ENCODE measurements at places on chromosomes 3 and 15.

GRCh38 chr15:62165793-62166375, 799 bp upstream of the C2CD4B start:
- DNase-seq = no peak

- DNase-seq = no peak
Observed at GRCh38 chr3:149243540-149243939, 21.9 kb upstream of the CP start.

DNA sequence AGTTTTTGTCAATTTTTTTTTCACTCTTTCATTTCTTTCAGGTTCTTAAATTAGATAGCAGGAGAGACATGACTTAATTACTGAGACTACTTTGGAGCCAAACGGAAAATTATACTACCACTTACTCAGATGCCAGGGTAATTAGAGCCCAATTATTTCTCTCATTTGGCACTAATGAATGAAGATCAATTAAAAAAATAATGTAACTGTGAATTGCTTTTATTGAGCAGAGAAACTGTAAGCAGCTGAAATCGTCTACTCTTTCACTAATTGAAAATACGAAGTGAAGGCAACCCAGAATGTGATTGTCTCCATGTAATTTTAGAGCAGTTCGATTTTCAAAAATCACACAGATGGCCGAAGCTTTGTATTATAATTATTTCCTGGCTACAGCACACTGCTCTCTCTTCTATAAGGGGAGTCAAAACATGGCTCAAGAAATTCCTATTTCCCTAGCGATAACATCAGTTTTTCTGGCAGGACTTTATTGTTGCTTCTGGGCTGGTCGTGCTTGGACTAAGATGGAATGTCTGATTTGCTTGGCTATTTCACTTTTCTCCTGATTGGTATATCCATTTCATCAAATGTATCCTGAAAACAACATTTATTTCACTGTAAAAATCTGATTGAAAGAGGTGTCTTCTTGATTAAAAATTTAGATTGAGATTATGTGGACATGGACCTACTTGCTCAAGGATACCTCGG, 55.8 kb upstream of the PDZRN3 start:
- no peak for DNase-seq

GRCh38 chr3:43872901-43873300, 182.2 kb downstream of the ABHD5 start:
- no peak for DNase-seq

- no peak for DNase-seq
Observed at GRCh38 chr3:192207651-192208050, 519.7 kb downstream of the FGF12 start.

GRCh38 chr3:38560284-38560683, 64.1 kb downstream of the EXOG start:
- no peak for DNase-seq

Measured in activated gamma-delta T cell treated with Interleukin-2 at 50 U/mL for 16 hours (primary cell).